Left ventricle myocardium inferior (tissue), 1 donor: ENCODE measurements at places on chromosomes 6 and 20. TPM values are rescaled to one million over a fixed set of nuclear protein-coding genes. Genes with fewer than 3 reads are reported as not detected.

DNA sequence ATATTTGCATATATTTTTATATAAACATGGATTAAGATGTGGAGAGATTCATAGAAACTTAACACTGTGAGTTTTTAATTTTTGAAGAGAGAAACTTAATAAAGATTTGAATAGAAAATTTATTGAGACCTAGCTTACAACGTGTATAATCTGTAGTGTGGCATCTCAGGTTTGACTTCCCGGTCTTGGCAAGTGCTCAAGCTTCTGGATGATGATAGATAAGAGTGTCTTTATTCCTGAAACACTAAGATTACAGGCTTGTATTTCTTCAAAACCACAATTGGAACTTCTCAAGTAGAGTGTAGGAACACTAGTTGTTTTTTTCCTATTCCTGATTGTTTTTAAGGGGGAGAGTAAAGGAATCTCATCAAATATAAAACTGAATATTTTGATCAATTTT lies 64.6 kb upstream of the NOTCH4 start:
- H3K4me3 ChIP-seq, result no peak overlapping the region
- H3K27me3 ChIP-seq, result peaks cover 7% of the 10 kb centered on the region
- no peaks in the 10 kb centered on the region for H3K36me3 ChIP-seq
- no peak overlapping the region for H3K27ac ChIP-seq

- no peak for DNase-seq
- no peak overlapping the region for H3K4me3 ChIP-seq
- H3K36me3 ChIP-seq, result no peaks in the 10 kb centered on the region
- H3K27ac ChIP-seq, result no peak overlapping the region
- H3K27me3 ChIP-seq, result no peaks in the 10 kb centered on the region
These were observed 62.1 kb upstream of the ADGRB3 start for GRCh38 chr6:68572975-68573374.

Gene PPP1R14C
- 116 TPM for total RNA-seq

- peaks cover 88% of the 10 kb centered on the region for H3K27me3 ChIP-seq
- DNase-seq, result no peak
- no peaks in the 10 kb centered on the region for H3K36me3 ChIP-seq
- peak overlapping the region; percentile 78 for H3K27ac ChIP-seq
These were observed 12.5 kb downstream of the PRDM1 start for GRCh38 chr6:106098383-106099234.

GRCh38 chr6:162963861-162964260 lies 236.1 kb downstream of the PACRG start:
- peaks cover 13% of the 10 kb centered on the region for H3K27me3 ChIP-seq
- H3K27ac ChIP-seq, result no peak overlapping the region
- DNase-seq, result no peak
- H3K36me3 ChIP-seq, result no peaks in the 10 kb centered on the region

Gene TAAR5
- not detected for total RNA-seq

DNA sequence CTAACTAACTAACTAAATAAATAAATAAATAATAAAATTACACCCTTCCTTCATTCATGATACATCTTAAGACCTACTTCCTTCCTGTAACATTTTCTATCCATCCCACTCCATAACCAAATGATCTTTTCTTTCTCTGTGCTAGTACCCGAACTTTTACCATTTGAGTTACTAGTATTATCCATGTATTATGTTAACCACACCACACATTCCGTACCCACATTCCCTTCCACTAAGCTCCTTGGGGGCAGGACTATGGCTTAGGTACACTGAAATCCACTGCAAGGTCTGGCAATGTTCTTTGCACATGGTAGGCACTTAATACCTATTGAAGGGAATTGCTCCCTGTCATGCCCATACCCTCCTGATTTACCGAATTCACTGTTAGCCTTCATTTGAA lies 24.9 kb downstream of the REPS1 start:
- H3K36me3 ChIP-seq, result no peaks in the 10 kb centered on the region
- no peak overlapping the region for H3K4me3 ChIP-seq
- no peak overlapping the region for H3K27ac ChIP-seq
- H3K27me3 ChIP-seq, result no peaks in the 10 kb centered on the region
- H3K4me1 ChIP-seq, result peaks cover 72% of the 10 kb centered on the region

Gene RBPJL
- not detected for total RNA-seq

Gene IL17F
- not detected for total RNA-seq

Gene TRIM38
- total RNA-seq, result 2.2 TPM

Gene CCDC170
- 0.36 TPM for total RNA-seq

Gene PDE10A
- 12.2 TPM for total RNA-seq

Gene LY6G5B
- 4.4 TPM for total RNA-seq

DNA sequence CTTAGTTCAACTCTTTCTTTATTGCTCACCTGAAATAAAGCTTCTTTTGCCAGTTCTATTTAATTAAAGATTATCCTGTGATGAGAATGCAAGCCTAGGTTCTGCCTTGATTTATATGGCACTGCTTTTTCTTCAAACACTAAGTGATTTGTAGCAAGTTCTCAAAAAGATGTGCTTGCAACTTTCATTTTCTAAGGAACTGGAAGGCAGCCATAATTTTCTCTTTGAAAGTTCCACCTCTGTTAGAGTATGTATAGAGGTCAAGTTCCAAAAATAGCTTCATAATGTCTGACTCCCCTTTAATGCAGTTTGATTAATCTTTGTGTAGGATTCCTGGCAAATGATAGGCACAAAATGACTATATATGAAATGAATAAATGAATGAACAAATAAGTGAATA lies 528.3 kb upstream of the FLRT3 start:
- no peaks in the 10 kb centered on the region for H3K4me1 ChIP-seq
- no peak overlapping the region for H3K27ac ChIP-seq
- no peak overlapping the region for H3K4me3 ChIP-seq
- no peak for DNase-seq

DNA sequence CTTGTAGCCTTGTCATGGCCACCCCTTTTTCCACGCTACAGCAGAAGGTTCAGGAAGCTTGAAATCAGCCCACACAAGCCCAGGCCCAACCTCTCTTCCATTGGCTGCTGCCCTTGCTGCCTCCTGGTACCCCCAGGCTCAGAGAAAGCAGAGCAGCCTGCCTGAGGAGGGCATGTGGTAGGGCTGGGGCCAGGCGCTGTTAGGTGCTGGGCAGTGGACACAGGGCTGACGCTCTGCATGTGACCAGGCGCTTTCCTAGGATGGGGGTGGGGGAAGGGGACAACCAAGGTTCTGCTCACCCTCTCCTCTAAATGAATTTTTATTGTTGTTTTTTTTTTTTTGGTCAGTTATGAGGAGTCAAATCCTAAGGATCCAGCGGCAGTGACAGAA lies 36.3 kb upstream of the ID1 start:
- H3K27ac ChIP-seq, result peak overlapping the region; percentile 96
- H3K4me3 ChIP-seq, result no peak overlapping the region
- peaks cover 51% of the 10 kb centered on the region for H3K4me1 ChIP-seq
- no peak for DNase-seq

GRCh38 chr6:161536224-161536630 lies 262.4 kb upstream of the AGPAT4 start:
- H3K36me3 ChIP-seq, result no peaks in the 10 kb centered on the region
- no peak overlapping the region for H3K27ac ChIP-seq
- peaks cover 5% of the 10 kb centered on the region for H3K4me1 ChIP-seq
- no peak for DNase-seq
- H3K4me3 ChIP-seq, result no peak overlapping the region

Gene DLK2
- 3.3 TPM for total RNA-seq

DNA sequence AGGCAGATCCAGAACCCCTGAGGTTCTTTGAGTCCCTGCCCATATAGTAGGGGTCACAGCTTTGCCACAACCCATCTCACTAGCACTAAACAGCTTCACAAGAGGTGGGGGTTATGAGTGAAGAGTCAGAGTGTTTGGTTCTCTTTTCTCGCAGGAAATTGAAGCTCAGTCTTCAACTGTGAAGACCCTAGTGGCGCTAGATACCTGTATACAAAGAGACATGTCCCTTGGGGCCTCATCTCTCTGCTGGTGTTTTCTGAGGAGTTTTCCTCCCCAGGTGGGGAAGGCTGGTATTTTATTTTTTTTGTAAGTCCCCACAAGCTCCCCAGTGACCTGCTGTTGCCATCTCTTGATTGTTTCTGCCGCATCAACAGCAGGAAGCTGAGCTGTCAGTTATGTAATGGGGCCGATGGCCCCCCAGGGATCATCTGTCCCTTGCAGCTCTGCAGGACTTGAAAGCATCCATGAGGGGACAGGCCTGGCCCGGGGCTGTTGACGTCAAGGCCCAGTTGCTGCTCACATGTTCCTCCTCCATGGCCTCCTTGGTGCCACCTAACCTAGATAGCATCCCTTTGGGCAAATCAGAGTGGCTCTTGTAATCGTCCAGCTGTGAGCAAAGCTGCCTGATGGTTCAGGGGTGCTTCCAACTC lies 23.1 kb downstream of the STK35 start:
- DNase-seq, result peak; percentile 37
- peak overlapping the region; percentile 80 for H3K27ac ChIP-seq
- no peaks in the 10 kb centered on the region for H3K36me3 ChIP-seq
- H3K4me3 ChIP-seq, result no peak overlapping the region
